ENCODE measurements at places on chromosomes 11 and 22. TPM values are rescaled to one million over a fixed set of nuclear protein-coding genes. Genes with fewer than 3 reads are reported as not detected.

KRTAP5-7 gene
- not detected for total RNA-seq

RNASEH2C gene
- 51.4 TPM for total RNA-seq

CCDC88B gene
- 14.3 TPM for total RNA-seq

FOLR3 gene
- total RNA-seq, result not detected

GRM5 gene
- total RNA-seq, result 0.01 TPM

HBG1 gene
- not detected for total RNA-seq

RIMBP3C gene
- 0.18 TPM for total RNA-seq

OR4D5 gene
- total RNA-seq, result not detected

MS4A4E gene
- not detected for total RNA-seq

NAALAD2 gene
- not detected for total RNA-seq

SNU13 gene
- 205 TPM for total RNA-seq

TM7SF2 gene
- 6.5 TPM for total RNA-seq

CYP2D6 gene
- total RNA-seq, result 0.52 TPM

DNAJC4 gene
- 18.5 TPM for total RNA-seq

All from A549 treated with CORT108297 at 1 μM for 4 hours (cell line).